ENCODE measurements at places on chromosomes 6 and 20.

DNA sequence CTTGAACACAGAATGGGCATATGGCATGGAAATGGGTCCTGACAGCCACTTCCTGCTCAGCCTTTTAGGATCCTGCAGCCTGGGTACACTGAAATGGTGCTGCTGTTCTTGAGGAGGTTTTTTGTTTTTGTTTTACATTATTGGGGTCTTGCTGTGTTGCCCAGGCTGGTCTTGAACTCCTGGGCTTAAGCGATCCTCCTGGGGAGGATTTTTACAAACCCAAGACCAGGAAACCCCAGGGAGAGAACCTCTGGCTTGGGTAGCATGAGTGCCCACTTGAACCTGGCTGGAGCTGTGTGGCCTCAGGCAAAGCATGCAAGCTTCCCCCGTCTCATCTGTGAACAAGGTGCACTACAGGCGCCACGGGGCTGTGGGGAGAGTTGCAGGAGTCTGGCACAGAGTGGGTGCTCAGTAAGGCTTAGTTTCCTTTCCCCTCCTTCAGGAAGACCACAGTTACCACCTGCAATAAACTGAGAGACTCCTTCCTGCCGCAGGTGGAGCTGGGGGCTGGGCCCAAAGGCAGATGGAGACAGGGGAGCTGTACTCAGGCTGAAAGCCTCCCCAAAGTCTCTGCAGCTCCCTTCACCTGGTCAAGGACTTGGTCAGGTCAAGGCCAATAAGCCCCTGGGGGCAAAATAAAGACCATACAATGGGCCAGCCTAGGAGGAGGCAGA is 1.8 kb downstream of the SLA2 start:
- DNase-seq = peak; percentile 69

- no peak for DNase-seq
These were observed 6.7 kb downstream of the PSMB9 start for GRCh38 chr6:32860674-32861073.

DNA sequence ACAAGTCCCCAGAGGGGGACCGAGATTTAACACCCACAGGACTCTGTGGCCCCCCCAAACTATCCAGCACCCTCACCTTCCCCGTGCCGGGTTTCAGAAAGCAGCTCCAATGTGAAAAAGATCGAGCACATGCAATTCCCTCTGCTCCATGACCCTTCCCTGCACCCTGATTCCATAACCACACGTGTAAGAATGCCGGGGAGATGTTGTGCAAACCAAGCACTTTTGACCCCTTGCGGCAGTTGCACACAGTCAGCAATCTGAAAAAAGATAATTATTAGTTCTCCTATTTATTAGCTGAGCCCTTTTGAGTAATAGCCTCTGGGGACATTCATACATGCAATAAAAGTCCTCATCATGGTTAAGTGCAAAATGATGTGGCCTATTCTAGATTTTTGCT is 13.0 kb downstream of the FOXQ1 start:
- DNase-seq = no peak

DNA sequence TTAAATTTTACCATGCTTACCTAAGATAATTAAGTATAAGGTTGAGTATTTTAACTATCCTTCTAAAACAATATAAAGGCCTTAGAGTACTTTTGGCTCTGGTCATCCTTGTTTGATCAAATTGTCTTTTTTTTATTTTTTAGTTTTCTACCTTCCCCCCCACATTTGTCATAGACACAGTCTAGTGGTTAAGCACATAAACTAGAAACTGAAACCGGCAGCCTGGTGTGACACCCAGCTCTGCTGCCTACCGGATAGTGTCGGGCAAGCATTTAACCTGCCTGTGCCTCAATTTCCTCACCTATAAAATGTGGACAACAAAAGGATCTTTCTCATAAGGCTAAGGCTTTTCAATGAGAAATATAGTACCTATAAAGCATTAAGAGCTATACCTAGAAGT is 21.6 kb upstream of the TULP4 start:
- DNase-seq = peak; percentile 75

All from CD4-positive, alpha-beta T cell treated with Interleukin-12 subunit alpha and Interleukin-12 subunit beta, for 1 hour (primary cell).